ENCODE measurements at places on chromosomes 7 and 10.

DNA sequence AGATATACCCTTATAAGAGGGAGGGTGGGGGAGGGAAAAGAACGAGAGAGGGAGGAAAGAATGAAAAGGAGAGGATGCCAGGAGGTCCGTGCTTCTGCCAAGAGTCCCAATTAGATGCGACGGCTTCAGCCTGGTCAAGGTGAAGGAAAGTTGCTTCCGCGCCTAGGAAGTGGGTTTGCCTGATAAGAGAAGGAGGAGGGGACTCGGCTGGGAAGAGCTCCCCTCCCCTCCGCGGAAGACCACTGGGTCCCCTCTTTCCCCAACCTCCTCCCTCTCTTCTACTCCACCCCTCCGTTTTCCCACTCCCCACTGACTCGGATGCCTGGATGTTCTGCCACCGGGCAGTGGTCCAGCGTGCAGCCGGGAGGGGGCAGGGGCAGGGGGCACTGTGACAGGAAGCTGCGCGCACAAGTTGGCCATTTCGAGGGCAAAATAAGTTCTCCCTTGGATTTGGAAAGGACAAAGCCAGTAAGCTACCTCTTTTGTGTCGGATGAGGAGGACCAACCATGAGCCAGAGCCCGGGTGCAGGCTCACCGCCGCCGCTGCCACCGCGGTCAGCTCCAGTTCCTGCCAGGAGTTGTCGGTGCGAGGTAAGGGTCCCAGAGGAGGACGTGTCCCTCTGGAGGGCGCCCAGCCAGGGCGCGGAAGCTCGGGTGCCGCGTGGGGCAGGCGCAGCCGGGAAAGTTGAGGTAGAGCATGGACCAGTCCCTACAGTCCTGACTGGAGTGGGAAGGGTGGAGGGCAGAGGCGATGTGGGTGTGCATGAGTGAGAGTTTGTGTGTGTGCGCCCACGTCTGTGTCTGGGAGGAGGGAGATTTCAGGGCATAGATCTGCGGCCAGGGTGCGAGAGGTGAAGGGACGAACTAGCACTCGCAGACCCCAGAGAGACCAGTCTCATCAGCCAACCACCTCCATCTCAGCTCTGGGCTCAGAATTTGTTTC, 844 bp downstream of the GRM3 start:
- DNase-seq, result no peak

DNA sequence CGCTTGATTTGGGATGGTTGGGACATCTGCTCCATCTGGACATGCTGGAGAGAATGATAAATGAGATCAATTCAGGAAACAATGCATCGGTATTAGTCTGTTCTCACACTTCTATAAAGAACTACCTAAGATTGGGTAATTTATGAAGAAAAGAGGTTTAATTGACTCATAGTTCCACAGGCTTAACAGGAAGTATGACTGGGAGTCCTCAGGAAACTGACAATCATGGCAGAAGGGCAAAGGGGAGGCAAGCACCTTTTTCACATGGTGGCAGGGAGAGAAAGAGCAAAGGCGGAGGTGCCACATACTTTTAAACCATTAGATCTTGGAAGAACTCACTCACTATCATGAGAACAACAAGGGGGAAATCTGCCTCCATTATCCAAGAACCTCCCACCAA, 16.8 kb upstream of the TSPAN12 start:
- no peak for DNase-seq

- no peak for DNase-seq
Measured at GRCh38 chr10:106793617-106794016, 370.9 kb downstream of the SORCS1 start.

DNA sequence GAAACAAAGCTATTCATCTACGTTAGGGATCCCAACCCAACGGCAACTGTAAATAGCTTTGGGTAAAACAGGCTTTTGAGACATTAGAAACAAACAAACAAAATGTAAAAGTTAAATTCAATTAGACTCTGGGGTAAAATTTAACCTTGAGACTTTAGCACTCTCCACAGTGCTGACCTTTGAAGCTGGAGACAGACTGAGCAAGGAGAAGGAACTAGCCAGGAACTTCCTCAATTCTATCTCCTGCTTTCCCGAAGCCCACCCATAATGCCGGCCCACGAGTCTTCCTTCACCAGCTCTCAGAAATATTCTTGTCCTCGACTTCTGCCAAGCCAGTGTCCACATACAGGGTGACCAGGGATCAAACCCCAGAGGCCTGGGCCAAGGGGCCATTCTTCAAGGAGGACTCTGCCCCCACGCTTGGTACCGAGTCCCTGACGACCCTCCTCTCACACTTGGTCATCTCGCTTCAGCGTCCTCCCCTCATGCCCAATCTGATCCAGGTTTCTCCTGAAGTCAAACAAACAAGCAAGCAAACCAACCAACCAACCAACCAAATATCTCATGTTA, 114.1 kb downstream of the HIPK2 start:
- DNase-seq, result no peak

GRCh38 chr7:74284781-74285259, 4.4 kb upstream of the CLIP2 start:
- DNase-seq, result no peak

DNA sequence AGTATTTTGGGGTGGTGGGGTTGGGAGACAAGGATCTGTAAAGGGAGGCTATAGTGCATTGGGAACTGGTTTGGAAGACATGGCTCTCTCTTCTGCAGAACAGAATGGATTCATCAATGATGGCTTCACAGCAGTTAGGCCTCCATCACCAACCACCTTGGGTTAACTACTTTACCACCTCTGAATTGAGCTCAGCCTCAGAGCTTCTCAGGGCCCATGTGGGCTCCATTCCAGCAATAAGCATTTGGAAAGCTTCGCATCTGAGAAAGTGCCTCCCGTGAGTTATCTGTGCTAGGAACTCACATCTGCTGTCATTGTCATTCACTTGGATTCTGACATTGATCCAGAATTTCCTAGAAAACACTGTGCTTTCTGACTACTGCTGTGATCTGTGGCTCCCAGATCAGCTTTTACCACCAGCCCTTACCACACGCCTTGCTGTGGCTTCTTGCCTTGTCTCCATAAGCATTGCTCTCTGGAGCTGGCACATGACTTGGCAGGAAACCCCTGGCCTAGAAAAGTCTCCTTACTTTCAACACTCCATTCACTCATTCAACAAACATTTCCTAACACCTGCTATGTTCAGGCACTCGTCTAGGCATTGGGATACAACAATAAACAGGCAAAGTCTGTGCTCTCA, 70.7 kb upstream of the ADO start:
- DNase-seq, result no peak
